ENCODE measurements at places on chromosomes 13 and 19.

GRCh38 chr19:6064336-6065073, 45.8 kb downstream of the RFX2 start:
- DNase-seq: no peak

GRCh38 chr13:48829536-48829935, 146.2 kb upstream of the FNDC3A start:
- DNase-seq: no peak

DNA sequence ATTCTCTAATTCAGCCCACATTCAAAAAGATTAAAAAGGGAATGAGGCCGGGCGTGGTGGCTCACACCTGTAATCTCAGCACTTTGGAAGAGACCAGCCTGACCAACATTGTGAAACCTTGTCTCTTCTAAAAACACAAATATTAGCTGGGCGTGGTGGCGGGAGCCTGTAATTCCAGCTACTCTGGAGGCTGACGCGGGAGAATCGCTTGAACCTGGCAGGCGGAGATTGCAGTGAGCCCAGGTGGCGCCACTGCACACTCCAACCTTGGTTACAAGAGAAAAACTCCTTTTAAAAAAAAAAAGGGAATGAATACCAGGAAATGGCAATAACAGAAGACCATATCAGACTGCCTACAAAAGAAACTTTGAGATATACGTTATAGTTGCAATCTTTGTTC, 1244.5 kb downstream of the PCDH9 start:
- DNase-seq: no peak

DNA sequence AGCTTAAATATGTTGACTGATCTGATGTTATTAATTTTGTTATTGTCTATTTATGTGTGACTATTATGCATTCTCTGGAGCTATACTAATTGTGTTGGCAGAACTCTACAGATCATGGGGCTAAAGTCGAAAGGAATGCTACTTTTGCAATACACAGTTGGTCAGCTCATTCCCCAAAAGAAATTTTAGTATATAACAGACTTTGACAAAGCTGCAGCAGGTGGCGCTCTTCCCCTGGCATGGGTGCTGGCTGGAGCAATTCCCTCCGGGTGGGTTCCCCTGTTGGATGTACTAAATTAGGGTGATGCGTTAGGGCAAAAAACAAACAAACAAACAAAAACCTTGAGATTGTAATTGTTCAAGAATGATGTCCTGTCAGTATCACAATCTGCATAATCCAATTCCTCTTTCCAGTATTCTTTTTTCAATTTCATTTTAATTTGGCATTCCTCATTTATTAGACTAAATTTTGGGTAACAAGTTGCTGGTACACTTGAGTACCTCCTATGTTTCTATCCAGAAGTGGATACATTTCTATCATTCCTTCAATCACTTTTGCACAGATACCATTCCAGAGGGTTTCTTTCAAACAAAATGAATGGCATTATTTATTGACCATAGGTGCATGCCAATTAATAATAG, 322.8 kb upstream of the EDNRB start:
- DNase-seq: no peak
